H9 (cell line): ENCODE measurements at places on chromosomes 12 and 14. TPM values are rescaled to one million over a fixed set of nuclear protein-coding genes. Genes with fewer than 3 reads are reported as not detected.

DNA sequence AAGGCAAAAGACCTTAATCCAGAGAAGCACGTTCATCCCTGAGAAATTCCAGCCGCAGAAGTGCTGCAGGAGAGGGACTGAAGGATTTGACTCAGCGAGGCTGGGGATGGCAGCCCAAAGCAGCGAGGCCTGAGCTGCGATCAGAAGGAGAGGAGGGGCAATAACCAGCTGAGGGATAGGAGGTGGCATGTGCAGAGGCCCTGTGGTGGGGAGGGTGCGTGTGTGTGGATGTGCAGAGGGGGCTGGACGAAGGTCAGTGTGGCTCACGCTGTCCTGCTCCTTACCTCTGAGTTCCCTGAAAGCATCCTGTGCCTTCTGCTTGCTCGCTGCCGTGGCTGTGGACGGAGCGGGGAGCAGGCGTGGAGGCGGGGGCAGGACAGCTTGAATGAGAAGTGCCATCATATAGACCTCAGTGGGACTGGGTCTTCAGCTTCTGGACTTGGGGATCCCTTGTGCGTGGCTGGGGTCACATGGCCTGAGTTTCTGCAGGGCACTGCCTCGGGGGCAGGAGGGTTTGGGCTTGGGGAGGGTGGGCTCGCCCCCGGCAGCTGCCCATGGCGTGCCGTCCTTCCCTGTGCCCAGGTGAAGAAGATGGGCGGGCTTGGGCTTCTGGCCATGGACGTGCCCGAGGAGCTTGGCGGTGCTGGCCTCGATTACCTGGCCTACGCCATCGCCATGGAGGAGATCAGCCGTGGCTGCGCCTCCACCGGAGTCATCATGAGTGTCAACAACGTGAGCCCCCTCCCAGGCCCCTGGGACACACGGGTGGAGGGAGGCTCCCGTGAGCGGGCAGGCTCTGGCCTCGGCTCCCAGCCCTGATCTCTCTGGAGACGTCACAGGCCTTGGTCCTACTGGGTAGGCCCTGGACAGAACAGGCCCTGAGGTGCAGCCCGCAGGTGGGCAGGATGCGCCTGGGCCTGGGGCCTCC is 11.0 kb downstream of the ACADS start:
- H3K36me3 ChIP-seq: peaks cover 16% of the 10 kb centered on the region; the same call in 1 of the 2 replicates
- no peaks in the 10 kb centered on the region for H3K4me1 ChIP-seq
- no peak for DNase-seq
- H3K27me3 ChIP-seq: no peaks in the 10 kb centered on the region
- H3K4me3 ChIP-seq: no peak overlapping the region

The SLC25A21 gene
- 5.8 and 7.1 TPM in 2 replicates for total RNA-seq

The KRT6C gene
- not detected in 2 replicates for total RNA-seq

The SPX gene
- 0.35 and 0.57 TPM in 2 replicates for total RNA-seq

- no peak overlapping the region for H3K4me3 ChIP-seq
- no peak for DNase-seq
- H3K36me3 ChIP-seq: no peaks in the 10 kb centered on the region
- no peaks in the 10 kb centered on the region for H3K27me3 ChIP-seq
- H3K4me1 ChIP-seq: peaks cover 7% of the 10 kb centered on the region; the same call in 1 of the 2 replicates
These were observed 134.3 kb upstream of the DCN start for GRCh38 chr12:91316907-91317269.

The NRXN3 gene
- 1.5 and 1.8 TPM in 2 replicates for total RNA-seq

GRCh38 chr14:84482256-84483071 is 1047.5 kb upstream of the FLRT2 start:
- H3K36me3 ChIP-seq: no peaks in the 10 kb centered on the region
- H3K4me1 ChIP-seq: peaks cover 3% of the 10 kb centered on the region; the same call in 1 of the 2 replicates
- H3K4me3 ChIP-seq: no peak overlapping the region
- H3K27ac ChIP-seq: no peak overlapping the region
- no peaks in the 10 kb centered on the region for H3K27me3 ChIP-seq
- no peak for DNase-seq

The AICDA gene
- 0.22 TPM in 1 of 2 replicates, not detected in the other for total RNA-seq

DNA sequence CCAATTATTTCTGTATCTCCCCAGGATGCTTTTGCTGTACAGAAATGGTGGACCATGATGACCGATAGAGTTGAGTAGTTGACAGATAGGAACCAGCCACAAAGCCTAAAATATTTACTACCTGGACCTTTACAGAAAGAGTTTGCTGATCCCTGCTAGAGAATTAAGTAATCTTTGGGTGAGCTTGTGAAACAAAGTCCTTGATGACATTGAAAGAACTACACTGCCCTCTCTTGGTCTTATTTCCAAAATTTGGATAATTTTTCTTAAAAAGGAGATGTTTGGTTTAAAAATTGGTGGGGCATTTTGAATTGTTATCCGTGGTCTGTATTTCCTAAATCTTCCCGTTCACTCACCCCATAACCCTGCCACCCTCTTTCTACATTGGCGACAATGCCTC is 13.7 kb upstream of the TCTN1 start:
- no peaks in the 10 kb centered on the region for H3K36me3 ChIP-seq
- H3K27ac ChIP-seq: no peak overlapping the region
- no peak for DNase-seq
- no peak overlapping the region for H3K4me3 ChIP-seq
